HT-29 (cell line): ENCODE measurements at places on chromosomes 7 and 10.
A peak's percentile ranks its signal among the peaks of the same experiment; 100 is the strongest.

DNA sequence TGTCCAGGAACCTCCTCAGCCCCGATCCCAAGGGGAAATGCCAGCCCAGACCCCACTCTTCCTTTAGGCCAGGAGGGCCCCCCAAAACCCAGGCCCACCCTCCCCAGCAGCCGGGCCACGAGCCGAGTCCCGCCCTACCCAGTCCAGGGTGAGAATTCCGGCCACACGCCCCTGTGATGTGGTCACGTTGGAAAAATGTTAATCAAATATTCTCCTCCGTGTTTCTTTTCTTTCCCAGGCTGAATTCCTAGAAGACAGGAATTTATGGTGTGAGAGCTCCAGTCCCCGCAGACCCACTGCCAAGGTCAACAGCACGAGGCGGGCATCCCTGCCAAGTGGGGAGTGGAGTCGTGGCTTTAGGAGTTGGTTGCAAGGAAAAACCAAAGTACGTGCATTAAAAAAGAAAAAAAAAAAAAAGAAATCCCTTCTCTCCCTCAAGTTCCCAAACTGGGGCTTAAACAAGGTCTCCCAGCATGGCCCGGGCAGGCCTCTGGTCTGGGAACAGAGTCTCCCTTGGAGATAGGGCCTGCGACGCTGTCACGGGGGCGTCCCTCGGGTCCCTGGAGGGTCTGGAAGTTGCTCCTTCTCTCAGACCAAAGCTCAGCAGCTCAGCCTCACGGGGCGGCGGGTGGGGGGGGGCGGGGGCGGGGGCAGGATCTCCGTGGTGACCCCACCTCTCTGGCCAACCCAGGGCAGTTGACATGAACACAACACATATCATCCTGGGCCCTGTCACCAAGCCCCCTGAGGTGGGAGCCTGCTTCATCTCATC, 28.1 kb upstream of the ELN start:
- no peak for DNase-seq

- no peak for DNase-seq
These were observed 62.4 kb upstream of the GDF10 start for GRCh38 chr10:47237316-47238260.

GRCh38 chr7:151865070-151865670, 11.7 kb downstream of the PRKAG2 start:
- DNase-seq: no peak

- DNase-seq: no peak
These were observed 102.5 kb downstream of the ALOX5 start for GRCh38 chr10:45476559-45476958.

GRCh38 chr7:119943942-119944600, 328.9 kb upstream of the KCND2 start:
- DNase-seq: no peak

DNA sequence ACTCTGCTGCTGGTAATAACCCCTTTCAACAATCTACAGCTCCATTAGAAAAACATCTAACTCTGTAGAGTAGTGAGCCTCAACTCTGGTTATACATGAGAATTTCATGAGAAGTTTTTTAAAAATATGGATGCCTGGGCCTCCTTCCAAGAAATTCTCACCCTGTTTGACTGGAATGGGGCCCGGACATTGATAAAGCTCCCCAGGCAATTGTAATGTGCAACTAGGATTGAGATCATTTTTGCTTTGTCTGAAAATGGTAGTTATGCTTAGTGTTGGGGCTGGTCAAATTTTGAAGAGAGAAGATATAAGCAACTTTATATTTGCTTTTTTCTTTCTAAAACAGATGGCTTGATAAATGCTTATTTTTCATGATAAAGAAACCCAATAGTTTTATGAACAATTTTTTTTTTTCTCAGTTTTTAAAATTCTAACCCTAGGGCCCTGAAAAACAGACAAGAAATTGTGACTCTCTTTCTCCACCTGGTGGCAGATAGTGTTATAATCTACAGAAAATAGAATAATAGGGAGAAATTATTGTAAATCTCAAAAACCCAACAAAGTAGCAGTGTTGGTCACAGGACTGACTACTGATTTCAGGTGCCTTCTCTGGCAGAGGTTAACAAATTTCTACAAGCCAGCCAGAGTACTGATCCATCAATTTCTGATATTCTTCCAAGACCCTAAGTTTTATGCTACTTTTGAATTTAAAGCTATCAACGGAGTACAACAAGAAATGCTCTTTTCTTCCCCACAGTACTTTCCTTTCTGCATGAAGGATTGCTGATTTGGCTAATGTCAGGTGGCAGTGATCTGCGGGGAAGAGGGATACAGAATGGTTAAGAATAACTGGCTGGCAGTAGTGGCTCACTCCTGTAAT, 174.8 kb downstream of the DKK1 start:
- peak; percentile 75 for DNase-seq

DNA sequence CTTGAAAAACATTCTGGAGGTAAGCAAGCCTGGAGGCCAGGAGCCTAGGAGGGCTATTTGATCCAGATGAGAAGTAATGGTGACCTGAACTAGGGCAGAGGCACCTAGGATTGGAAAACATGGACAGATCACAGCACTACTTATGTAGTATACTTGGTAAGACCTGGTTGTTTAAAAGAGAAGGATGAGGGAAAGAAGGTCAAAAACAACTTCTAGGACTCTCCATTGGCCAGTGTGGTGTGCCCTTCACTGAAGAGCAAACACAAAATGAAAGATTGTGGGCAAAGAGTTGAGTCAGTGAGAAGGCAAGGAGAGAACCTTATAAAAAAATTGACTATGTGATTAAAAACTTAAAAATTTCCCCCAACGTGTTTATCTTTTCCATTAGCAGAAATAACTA, 14.3 kb downstream of the ANKRD1 start:
- DNase-seq: no peak

DNA sequence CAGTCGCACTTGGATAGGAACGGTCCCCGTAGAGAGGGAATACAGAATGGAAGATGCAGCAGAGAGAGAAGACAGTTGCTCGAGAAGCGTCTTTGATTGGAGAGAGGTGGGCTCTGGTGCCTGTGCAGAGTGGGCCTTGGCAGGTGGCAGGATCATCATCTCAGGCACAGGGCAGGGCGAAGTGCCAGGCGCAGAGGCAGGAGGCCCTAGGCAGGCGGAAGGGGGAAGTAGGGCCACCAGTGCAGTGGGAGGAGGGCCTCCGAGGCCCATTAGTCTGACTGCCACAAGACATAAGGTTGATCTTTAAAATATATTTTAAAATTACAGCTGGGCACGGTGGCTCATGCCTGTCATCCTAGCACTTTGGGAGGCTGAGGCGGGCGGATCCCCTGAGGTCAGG, 10.1 kb downstream of the CARD11 start:
- no peak for DNase-seq

DNA sequence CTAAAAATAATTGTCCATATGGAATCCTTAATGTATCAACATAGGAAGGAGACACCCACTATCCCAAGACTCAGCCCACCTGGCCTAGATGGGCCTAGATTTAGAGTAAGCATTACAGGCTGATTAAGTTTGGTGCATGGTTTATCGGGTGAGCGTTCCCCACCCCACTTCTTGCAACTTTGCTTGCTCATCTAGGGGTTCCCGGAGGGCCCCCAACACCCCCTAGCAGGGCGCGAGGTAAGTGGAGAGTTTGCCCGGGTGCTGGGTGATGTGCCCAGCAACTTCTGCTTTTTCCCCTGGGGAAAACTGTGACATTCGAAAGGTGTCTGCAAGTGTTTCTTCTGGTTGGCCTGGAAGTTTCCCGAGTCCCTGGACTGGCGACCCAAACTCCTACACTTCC, 31.7 kb downstream of the SKIDA1 start:
- DNase-seq: no peak

DNA sequence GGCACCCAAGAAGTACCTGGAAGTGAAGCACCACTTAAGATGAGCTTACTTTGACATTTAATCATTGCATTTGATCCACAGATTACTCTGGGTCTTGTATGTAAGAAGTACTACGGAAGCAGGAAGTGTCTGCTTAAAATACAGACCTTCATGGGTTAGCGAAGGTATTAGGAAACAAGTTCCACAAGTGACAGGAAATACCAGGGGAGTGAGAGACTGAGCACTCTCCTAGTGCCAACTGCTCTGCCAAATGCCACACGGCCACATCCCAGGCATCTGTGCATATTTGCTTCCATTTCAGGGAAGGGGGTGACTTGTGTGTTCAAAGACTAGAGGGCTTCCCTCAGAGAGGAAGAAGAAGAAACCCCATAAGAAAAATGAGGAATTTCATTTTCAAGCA, 57.2 kb upstream of the ANK3 start:
- peak; percentile 41 for DNase-seq

DNA sequence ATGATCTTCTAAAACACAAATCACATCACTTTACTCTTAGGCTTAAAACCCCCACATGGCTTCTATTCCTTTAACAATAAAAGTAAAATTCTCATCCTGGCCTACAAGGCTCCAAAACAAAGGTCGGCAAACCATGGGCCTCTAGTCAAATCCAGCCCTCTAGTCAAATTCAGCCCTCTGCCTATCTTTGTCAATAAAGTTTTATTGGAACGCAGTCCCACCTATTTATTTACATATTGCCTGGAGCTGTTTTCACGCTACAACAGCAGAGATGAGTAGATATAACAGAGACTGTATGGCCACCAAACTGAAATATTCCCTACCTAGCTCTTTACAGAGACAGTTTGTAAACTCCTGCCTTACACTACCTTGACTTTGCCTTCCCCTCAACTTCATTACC, 178.8 kb downstream of the PTPN20 start:
- DNase-seq: no peak

DNA sequence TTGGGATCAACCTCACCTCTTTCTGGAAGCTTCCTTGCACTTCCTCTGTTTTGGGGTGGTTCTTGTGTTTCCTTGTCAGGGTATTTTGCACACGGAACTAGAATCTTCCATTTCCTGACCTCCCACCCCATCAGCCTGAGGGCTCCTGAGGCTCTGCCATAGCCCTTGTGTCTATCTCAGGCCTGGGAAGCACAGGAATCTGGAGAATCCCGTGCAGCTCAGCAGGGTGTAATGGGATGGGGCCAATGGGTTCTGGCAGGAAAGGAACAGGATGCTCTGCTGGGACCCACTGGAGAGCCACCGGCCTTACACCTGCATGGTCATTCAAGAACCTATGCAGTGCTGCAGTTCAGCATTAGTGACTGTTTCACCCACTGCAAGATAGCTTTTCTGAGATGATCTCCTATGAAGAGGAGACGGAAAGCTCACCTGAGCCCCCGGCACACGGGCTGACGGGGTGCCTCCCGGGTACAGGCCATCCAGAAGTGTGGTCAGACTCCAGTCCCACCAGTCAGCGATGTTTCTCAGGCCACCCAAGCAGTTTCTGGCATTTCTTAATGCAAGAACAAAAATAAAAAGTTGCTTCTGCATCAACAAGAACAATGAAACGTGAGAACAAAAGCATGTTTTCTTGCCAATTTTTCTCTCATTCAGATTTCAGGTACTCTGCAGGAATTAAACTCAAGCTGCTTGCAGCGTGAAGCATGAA, 133.2 kb downstream of the PKD1L1 start:
- no peak for DNase-seq

DNA sequence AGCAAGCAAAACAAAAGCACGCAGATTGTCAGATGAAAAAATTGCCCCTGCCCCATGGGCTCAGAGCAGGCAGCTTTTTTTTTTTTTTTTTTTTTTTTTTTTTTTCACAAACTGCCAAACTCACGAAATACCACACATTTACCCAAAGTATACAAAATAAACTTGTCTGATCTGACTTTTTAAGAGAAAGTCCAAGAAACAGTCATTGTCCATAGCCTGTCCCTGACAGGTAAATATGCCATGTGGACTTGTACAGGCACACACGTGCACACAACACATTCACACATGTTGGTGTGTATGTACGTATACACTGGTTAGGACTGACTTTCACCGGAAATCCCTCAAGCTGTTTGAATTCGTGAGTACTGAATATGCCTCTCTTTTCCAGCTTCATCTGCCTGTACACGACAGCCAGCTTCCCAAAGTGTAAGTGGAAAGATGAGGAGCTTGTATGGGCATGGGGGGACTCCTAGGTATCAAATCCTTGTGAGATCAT, 929 bp upstream of the HGF start:
- DNase-seq: no peak

DNA sequence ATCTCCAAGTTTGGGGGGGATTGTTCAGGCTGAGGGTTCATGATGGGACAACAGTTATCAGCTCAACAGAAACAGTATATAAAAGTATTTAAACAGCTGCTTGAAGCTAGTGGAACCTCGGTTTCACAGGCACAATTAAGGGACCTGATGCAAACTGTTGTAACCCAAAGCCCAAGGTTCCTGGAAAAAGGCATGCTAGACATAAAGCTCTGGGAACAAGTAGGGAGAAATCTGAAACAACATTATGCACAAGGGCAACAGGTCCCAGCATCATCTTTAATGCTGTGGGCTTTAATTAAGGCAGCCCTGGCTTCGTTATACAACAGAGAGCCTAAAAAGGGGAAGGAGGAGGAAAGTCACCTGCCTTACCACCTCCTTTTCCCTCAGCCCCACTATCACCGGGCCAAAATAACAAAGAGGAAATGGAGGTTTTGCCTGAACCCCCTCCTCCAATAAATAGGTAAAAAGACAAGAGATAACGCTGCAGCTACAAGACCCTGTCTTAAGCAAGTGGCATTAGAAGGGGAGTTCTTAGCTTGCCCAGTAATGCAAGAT, 83.2 kb upstream of the GPR22 start:
- no peak for DNase-seq

DNA sequence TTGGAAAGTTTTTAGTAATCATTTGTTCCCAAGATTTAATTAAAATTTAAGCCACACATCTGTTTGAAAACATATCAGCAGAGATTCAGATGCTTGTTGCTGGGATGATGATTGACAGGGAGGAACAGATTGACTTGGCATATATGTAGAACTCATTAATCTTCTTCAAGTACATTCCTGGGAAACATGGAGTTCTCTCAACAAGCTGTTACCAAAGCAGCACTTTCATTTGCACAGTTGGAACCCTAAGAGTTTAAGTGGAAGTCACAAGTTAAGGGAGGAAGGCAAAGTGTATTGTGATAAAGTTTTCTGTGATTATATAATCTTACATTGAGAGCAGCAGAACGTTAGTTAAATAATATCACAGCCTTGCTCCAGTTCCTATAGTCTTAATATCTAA, 485.4 kb upstream of the CELF2 start:
- DNase-seq: no peak
